ENCODE measurements at places on chromosomes 11 and 22.

DNA sequence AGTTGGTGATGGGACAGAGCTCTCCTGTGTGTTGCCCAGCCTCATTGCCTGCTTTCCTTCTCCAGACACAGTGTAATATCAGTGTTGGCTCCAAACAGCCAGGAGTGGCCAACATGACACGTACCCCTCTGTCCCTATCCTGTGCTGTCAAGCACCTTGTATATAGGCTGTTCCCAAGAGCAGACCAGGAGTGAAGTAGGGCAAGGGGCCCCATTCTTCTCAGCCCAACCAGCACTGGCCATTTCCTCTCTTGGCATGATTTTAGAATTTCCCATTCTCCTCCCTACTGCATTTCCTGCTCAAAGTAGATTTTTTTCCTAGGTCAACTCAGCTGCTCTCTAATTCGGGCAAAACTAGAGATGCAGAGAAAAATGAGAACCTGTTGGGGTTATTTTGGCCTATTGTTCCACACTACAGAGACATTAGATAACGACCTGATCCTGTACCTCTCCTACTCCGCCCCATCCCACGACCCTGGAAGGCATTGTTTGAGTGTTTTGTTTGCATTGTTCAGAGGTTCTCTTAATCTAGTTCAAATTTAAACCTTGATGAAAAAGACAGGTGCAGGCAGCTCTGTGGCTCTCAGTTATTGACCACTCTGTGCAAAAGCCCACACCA, 95.6 kb downstream of the RASSF10 start:
- H3K4me3 ChIP-seq: no peak overlapping the region
- no peak overlapping the region for H3K27ac ChIP-seq
- H3K4me1 ChIP-seq: no peaks in the 10 kb centered on the region
- H3K27me3 ChIP-seq: peaks cover 58% of the 10 kb centered on the region
- no peak for DNase-seq
- H3K36me3 ChIP-seq: no peaks in the 10 kb centered on the region

DNA sequence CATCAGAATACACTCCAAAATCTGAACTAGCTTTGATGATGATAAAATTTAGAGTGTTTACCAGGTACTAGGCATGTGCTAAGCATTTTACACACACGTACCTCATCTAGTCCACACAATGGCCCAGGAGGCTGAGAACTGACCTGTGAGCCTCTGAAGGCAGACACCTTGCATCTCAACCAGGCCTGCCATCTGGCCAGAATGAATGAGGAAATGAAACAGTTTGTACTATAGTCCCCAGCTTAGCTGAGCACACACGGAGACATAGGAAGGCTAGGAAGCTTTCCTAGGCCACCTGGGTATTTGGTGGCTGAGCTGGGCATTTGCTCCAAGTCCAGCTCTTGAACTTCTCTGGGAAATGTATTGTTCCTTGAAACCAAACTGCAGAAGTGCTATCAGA, 6.9 kb upstream of the SHANK3 start:
- no peaks in the 10 kb centered on the region for H3K4me1 ChIP-seq
- peaks cover 69% of the 10 kb centered on the region for H3K27me3 ChIP-seq
- H3K4me3 ChIP-seq: no peak overlapping the region
- no peak overlapping the region for H3K27ac ChIP-seq

GRCh38 chr11:2296913-2297622, 4.7 kb downstream of the C11orf21 start:
- no peaks in the 10 kb centered on the region for H3K27me3 ChIP-seq
- peaks cover 13% of the 10 kb centered on the region for H3K36me3 ChIP-seq
- H3K27ac ChIP-seq: peak overlapping the region; percentile 85
- peaks cover 54% of the 10 kb centered on the region for H3K4me1 ChIP-seq

- H3K4me3 ChIP-seq: no peak overlapping the region
- H3K27me3 ChIP-seq: no peaks in the 10 kb centered on the region
- H3K36me3 ChIP-seq: peaks cover 2% of the 10 kb centered on the region
- H3K27ac ChIP-seq: no peak overlapping the region
- peaks cover 10% of the 10 kb centered on the region for H3K4me1 ChIP-seq
- no peak for DNase-seq
These were observed 4.7 kb downstream of the SAC3D1 start for GRCh38 chr11:65045728-65046127.

DNA sequence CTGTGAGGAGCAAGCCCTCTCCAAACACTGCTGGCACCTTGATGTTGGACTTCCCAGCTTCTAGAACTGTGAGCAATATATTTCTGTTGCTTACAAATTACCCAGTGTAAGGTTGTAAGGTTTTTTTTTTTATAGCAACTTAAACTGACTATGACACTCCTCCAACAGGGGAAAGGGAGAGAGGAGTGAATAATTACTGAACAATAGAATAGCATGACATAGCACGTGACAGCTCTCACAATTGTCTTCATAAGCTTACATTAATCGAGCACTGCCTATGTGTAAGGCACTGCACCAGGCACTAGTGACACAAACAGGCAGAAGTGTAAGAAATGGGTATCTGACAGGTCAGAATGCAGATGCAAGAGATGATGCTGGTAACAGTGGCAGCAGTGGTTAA, 136.9 kb downstream of the FAT3 start:
- no peaks in the 10 kb centered on the region for H3K4me1 ChIP-seq
- no peak overlapping the region for H3K4me3 ChIP-seq
- no peaks in the 10 kb centered on the region for H3K27me3 ChIP-seq
- DNase-seq: no peak
- no peaks in the 10 kb centered on the region for H3K36me3 ChIP-seq

DNA sequence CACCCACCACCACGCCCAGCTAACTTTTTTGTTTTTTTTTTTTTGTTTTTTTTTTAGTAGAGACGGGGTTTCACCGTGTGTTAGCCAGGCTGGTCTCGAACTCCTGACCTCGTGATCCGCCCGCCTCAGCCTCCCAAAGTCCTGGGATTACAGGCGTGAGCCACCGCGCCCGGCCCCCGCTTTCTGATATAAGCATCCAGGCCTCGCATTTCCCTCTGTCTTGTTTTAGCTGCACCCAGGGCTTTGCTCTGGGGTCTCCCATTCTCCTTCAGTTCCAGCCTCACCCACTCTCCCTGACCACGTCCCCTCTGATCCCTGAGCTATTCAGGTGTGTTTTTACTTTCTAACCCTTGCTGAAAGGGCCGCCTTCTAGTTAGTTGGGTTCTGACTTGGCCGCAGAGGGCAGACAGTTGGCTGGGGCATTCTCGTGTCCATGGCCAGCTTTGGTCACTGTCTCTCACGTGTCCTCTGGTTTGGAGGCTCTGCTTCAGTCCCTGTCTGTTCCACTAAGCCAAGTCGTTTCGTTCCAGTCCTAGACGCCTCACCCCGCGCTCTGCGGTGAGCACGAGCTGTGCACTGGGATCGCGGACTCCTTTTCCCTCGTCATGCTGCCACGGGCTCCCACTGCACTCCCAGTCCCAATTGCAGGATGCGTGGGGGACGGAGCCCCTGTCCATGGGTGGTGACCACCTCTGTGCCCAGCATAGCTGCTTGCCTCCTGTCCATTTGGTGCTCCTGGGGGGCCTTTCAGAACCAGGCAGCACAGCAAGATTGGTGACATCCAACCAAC, 6.0 kb upstream of the TNNT3 start:
- peaks cover 11% of the 10 kb centered on the region for H3K4me1 ChIP-seq
- peaks cover 11% of the 10 kb centered on the region for H3K36me3 ChIP-seq
- DNase-seq: no peak
- peak overlapping the region; percentile 30 for H3K27ac ChIP-seq

DNA sequence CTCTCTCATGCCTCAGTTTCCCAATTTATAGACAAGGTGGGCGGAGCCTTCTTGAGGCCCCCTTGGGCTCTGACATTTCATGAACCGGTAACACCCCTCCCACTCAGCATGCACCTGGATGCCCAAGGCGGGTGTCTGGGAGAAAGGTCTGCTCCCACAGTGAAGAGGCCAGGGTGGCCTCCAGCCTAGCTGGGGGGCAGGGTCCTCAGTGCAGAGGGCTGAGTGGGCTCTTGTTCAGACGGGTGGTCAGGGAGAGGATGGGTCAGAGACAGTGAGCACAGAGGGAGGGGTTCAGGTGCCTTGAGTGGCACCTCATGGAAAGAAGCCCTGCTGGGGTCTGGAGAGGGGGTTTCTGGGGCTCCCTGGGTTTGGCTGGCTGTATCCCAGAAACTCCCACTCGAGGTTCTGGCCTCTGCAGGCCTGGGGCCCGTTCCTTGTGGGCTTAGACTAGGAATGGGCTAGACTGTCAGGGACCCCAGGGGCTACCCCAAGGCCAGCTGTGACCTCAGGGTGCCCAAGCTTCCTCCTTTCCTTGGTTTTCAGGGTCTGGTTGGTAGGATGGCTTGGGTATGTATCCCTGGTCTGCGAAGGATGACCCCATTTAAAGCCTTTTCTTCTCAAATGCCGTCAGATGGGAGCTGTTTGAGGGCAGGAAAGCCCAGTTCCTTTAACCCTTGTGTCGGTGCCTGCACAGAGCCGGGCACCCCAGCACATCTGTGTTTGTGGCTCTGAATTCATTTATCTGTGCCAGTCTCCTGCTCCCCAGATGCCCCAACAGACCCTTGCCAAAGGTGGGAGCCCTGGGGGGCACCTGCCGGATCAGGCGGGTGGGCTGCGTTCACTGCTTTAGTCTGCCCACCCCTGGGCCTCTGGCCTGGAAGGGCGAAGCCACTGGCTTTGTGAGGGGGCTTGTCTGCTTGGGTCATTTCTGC, 1.2 kb downstream of the SYNGR1 start:
- no peak for DNase-seq
- no peaks in the 10 kb centered on the region for H3K36me3 ChIP-seq
- H3K4me3 ChIP-seq: peak overlapping the region; percentile 77
- H3K27ac ChIP-seq: peak overlapping the region; percentile 15
- peaks cover 24% of the 10 kb centered on the region for H3K27me3 ChIP-seq

GRCh38 chr22:48652796-48653195, 1174.9 kb downstream of the BRD1 start:
- H3K27me3 ChIP-seq: no peaks in the 10 kb centered on the region
- no peaks in the 10 kb centered on the region for H3K4me1 ChIP-seq
- DNase-seq: no peak
- no peak overlapping the region for H3K4me3 ChIP-seq

- H3K27me3 ChIP-seq: no peaks in the 10 kb centered on the region
- no peak for DNase-seq
- no peak overlapping the region for H3K4me3 ChIP-seq
- no peaks in the 10 kb centered on the region for H3K4me1 ChIP-seq
These were observed 223.8 kb upstream of the DDI1 start for GRCh38 chr11:103812680-103813079.

DNA sequence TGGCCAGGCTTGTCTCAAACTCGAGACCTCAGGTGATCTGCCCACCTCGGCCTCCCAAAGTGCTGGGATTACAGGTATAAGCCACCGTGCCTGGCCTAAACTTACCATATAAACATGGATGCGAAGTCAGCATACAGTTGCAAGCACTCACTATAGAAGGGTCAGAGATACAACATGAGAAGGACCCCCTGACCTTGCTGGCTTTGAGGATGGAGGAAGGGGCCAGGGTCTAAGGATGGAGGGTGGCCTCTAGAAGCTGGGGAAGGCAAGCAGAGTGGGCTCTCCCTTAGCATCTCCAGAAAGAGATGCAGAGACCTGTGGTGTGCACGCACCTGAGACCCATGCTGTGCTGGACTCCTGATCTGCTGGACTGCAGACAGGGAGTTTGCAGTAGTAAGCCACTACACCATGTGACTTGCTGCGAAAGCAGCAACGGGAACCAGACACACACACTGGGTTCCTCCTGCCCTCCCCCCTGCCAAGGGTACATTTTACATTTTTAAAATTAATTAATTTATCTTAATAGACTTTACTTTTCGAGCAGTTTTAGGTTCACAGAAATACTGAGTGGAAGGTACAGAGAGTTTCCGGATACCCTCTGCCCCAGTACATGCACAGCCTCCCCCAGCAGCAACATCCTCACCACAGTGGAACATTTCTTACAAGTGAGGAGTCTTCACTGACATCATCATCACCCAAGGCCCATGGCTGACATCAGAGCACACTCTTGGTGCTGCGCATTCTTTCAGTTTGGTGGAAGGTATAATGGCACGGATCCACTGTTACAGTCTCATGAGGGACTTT, 170.1 kb upstream of the B3GAT1 start:
- peaks cover 31% of the 10 kb centered on the region for H3K27me3 ChIP-seq
- DNase-seq: no peak
- H3K4me1 ChIP-seq: peaks cover 17% of the 10 kb centered on the region
- peak overlapping the region; percentile 68 for H3K27ac ChIP-seq

DNA sequence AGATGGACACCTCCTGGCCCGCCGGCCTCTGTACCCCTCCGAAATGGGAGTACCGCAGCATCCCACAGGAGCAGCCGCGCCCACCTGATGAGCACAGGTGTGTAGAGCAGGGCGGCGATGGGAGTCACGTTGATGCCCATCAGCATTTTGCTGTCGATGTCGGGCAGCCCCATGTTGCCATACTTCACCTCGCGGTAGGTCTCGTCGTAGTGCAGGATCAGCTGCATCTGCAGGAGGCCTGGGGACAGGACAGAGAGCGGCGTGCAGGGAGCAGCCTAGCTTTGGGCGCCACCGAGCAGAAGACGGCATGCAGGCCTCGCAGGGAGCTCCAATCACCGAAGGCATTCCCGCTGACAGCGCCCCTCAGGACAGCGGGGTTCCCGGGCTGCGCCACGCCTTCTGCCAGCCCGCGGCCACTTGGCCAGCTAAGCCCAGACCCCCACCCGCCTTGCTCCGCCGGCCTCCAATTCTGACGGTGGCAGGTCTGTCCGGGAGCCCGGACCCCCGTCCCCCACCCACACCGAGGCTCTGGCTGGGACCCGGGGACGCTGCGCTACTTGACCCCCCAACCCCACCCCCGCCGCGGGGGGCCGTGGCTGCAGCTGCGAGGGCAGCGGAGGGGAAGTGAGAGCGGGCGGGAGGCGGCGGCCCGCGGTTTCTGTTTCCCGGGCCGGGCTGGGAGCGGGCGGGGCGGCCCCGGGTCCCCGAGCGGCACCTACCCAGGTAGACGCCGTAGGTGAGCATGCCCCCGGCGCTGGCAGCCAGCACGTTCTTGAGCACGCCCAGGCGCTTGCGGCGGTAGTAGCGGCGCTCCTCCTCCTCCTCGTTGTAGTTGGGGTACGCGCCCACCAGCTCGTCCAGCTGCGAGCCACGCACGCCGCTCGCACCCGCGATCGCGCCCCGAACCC, 705 bp downstream of the UNC93B1 start:
- peaks cover 15% of the 10 kb centered on the region for H3K36me3 ChIP-seq
- no peaks in the 10 kb centered on the region for H3K27me3 ChIP-seq
- peaks cover 25% of the 10 kb centered on the region for H3K4me1 ChIP-seq
- peak; percentile 49 for DNase-seq
- H3K27ac ChIP-seq: peak overlapping the region; percentile 65

DNA sequence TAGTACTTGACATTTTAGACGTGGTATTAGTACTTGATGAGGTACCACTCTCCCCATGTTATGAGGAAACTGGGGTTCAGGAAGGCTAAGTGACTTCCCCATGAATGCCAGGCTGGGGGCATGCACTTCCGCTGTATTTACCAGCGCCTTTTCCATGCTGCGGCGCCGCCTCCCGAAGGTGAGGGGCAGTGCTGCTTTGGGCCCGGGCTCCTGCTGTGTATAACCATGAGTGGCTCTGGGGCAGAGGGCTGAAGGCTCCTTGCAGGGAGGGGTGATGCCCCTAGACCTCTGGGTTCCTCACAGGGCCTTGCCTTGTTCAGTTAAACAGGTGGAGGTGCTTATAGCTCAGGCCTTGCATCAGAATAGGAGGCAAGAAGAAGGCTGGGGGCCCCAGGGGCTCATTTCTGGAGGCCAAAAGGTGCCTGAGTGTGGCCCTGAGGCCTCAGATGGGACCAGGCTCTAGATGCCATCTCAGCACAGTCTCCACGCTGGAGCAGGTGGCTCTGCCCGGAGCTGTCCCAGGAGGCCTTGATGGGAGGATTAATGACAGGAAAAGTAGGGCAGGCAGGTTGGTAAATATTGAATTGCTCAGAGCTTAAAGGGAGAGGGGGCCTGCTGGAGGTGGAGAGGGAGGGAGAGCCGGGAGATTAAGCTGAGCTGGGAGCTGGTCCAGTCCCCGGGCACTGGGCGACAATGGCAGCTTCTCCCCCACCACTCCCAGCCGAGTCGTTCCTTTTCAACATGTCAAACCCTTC, 129.6 kb downstream of the CEP164 start:
- DNase-seq: no peak
- peaks cover 6% of the 10 kb centered on the region for H3K4me1 ChIP-seq

All from effector memory CD8-positive, alpha-beta T cell (primary cell).